Activated T-helper 1 cell treated with anti-CD3 and anti-CD28 coated beads, Interleukin-2, amount 50 U/mL, for 16 hours (primary cell): ENCODE measurements at places on chromosomes 7 and 10.

DNA sequence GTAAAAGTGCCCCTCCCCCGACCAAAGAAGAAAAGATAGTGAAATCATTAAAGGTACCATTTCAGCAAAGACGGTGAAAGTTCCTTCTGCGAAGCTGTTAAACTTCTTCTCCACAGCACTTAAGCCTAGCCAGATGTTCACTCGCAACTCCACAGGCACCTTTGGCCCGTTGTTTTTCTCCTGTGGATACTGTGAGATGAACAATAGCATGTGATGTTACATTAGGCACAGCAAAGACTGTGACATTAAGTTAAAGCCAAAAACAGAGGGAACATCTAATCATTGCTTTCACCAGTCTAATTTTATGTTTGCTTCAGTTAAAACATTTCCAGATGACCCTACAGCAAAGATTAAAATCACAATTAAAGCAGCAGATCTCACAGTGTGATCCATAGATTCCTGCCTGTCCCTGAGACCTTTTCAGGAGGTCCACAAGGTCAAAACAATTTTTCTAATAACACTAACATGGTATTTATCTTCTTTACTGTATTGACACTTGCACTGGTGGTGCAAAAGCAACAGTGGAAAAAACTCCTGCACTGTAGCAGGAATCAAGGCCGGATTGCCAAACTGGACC is 112.5 kb downstream of the MYOF start:
- no peak for DNase-seq

GRCh38 chr7:119935418-119936025 is 337.5 kb upstream of the KCND2 start:
- no peak for DNase-seq

DNA sequence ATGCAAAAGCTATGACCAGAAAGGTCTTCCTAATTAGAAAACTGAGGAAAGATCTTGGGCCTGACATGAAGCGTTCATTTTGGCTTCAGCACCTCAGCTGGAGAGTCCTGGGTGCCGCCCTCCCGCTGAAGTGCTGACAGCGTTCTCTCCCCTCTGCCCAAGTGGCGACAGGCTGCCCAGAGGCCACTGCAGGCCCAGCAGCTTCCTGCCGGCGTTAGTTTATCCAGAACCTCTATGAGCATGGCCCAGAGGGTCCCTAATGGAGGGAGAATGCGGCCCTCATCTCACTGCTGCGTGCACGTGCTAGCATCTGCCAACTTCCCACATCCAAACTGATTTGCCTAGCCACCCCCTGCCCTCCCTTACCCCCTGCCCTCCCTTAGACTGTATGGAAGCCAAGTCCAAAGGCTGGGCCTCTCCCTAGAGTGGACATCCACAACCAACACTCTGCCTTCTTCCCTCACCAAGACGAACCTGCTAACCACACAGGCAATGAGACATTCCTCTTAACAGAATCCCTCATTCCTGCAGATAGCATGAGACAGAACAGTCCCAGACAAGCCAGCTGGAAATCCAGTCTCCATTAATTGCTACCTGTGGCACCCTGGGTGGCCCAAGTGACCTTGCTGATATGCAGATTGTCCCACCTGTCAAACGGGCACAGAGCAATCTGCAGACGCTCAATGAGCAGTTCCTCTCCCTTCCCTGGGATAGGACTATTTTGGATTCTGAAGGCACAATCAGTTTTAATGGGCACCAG is 108.4 kb downstream of the C10orf90 start:
- no peak for DNase-seq

GRCh38 chr7:84904561-84904960 is 282.3 kb downstream of the SEMA3D start:
- DNase-seq = no peak

DNA sequence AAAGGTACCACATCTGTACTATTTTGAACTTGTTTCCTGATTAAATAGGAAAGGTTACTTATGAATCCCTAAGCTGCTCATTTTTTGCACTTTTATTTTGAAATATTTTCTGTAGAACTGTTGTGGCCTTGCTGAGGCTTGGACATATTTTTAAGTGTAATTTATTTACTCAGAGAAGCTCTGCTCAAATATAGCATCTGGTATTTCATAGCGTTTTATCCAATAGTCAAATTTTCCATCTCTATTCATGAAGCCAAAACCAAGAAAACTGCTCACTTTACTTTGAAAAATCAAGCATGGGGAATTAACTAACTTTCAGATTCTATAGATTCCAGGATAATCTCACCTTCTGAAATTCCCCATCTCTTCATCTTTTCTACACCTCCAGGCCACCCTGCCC is 6.6 kb upstream of the FAM3C start:
- no peak for DNase-seq

DNA sequence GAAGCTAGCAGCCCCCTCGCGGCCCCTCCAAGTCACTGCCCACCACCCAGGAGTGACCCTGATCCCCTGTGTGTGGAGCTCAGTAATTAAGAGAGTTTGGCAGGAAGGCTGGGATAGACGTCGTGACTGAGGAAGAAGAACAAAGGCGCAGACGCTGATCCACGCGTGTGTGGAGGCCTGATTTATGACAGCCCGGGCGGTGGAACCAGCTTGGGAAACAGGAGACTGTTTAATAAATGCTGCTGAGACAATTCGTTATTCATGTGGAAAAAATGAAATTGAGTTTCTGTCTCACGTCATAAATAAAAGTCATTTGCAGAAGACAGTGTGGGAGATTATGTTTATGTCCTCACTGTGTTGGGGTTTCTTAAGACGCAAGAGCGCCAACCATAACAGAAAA is 130.8 kb downstream of the ELFN1 start:
- no peak for DNase-seq

- no peak for DNase-seq
Observed at GRCh38 chr10:79116801-79117723, 48.3 kb downstream of the ZMIZ1 start.

GRCh38 chr10:71337219-71337701 is 18.2 kb downstream of the SLC29A3 start:
- DNase-seq = no peak

DNA sequence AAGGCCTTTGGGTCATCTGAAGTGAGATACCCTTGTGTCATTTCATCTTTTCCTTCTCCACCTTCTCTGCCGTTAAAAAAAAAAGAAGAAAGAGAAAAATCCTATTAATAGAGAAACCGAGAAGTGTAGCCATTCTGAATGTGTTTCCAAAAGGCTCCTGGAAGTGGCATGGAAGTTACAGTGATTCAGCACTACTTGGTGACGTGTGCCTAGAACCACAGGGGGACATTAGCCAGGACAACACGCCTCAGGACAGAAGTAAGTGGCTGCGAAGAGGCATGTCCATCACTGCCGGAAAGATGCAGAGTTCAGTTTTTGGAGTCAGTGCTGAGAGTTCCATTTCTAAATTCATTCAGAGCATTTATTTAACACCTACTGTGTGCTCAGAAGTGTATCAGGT is 6.3 kb downstream of the HTRA1 start:
- no peak for DNase-seq

DNA sequence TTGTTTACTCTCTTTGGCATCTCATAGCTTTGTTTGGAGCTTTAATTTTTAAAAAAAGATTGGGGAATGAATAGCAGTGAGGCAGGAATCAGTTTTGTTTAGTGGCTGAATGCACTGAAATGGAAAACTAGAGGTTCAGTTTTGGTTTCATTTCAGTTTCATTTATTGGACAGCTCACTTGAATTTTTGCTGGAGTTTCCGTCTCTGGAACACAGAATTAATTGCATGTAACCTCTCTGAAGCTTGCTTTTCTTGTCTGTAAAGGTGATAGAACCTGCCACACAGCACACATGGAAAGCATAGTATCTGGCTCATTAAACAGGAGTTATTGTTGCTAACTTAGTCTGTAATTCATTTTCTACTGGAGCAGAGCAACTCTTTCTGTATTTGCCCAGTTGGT is 7.1 kb downstream of the GRM8 start:
- no peak for DNase-seq

DNA sequence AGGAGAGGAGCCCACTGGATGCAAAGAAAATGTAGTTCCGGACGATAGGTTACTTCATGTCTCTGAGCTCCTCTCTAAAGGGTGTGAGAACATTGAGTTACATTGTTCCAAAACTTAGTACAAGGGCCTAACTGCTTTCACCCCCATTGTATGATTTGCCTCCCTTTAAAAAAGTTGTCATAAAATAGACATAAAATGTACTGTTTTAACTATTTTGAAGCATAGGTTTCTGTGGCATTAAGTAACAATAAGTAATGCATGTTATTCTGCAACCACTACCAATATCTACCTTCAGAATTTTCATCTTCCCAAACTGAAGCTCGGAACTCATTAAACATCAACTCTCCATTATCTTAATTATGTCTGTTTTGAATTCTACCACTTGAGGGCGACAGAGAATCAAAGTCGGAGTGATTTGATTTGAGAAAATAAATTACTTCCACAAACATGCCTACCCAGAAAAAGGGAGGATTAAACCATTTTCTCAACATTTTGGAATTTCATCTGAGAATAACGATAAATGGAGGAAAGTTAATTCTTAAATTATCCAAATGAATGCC is 2.7 kb downstream of the IGFBP1 start:
- no peak for DNase-seq

DNA sequence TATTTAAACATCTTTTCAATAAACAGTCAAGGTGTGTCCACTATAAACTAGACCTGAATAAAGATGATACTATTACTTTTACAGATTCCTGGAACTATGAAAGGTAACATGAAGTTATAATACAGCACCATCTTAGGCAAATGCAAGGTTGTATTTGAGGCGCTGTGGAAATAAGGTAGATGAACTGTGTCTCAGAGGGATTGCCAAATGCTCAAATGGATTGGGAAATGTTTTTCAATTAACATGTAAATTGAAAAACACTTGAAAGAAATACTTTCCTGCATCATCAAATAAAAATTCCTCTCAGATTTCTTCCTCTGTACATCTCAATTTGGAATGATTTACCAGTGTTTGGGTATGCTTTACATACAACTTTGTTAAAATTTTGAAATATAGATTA is 139.4 kb downstream of the DKK1 start:
- DNase-seq = no peak

- no peak for DNase-seq
Observed at GRCh38 chr7:30799206-30799975, 28.2 kb downstream of the MINDY4 start.

DNA sequence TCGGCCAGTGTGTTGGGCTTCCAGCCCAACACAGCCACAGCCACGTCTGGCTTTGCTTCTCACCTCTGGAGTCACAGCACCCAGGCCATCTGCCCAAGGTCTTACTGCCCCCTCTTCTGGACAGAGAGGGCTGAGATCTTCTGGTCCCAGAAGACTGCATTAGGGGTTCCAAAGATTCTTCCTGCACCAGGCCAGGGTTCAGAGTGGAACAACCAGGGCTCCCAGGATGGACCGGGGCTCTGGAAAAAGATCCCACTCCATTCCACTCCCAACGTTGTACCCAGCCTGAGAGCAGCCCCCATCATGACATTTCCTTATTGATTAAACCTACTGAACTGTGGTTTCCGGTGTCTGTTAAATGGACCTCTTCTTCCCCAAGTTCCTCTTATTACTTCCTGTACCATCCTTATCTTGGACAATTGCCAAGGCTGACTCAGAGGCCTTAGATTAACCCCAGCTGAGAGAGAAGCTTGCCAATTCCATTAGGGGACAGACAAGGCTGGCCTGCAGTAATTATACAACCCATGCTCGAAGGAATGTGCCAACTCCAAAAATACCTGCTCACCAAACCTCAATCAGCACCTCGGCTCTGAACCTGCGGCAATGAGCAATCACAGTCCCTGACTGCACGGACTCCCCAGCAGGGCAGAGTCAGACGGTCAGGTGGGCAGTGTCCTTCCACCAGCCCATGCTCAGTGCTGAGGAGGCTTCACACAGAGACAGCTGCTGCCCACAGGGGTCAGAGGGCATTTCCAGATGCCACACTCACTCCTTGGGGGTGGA is 47.9 kb upstream of the NPFFR1 start:
- DNase-seq = no peak

DNA sequence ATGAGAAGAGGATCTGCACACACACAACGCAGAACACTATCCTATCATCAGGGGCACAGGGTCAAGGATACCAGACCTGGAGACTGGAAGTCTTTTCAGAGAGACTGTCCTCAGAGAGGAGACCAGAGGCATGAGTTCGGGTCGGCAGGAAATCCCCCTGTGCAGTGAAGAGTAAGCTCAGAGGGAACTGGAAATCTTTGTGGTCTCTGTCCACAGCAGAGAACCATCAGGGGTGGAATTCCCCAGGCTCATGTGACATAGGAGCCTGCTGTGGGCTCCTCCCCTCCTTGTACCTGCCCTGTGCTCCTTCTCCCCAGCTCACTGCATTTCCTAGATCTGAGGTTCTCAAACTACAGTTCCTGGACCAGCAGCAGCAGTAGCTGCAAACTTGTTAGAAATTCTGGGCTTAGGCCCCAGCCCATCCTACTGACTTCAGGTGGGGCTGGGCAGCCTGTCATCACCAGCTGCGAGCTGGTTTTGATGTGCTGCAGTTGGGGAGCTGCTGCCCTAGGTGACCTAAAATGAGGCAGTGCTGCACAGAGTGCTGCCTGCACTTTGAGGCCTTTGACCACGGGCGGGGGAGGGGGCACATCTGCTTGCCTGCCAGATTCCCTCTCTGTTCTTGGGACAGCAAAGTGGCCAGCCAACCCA is 2.4 kb downstream of the ZMIZ2 start:
- DNase-seq = no peak

GRCh38 chr7:76386691-76387260 is 22.7 kb downstream of the SSC4D start:
- DNase-seq = no peak

DNA sequence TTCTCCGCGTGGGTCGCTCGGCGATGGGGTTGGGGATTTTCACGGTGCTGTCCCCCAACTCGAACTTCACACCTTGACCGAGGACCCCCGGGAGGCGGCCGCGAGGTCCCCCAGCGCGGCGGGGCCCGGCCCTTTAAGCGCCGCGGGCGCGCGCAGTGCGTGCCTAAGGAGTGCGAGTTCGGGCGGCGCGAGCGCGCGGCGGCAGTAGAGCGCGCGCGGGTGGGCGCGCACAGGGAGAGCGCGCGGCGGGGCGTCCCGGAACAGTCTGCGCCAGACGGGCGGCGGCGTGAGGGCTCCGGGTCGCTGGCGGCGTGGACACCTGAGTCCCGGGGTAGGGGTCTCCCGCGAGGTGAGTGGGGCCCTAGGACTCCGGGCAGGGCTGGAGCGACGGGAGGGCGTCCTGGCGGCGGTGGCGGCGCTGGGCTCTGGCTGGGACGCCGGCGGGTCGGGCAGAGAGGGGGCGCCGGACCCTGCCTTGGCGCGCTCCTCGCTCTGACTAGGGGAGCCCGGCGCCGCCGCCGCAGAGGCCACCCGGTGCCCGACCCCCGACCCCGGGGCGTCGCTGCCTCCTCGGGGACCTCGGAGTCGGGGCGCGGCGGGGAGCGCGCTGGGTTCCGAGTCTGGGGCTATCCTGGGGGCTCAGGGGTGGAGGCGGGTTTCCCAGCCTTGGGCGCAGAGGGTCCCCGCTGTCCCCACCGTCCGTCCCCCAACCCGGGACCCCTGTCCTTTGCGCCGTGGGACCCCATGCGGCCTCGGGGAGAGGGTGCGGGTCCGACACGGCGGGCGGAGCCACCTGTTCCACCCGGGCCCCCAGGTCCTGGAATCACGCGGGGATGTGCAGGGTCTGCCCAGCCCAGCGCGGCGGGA is at the start of gene PROSER2:
Gene PROSER2, plus strand, starts transcription at position 235 of the 867 bp plus-strand sequence. CDS start 28,722 bp downstream, outside the sequence.
- no peak for DNase-seq
